NCI-H1092 treated with DMSO at 0.1 percent for 48 hours (cell line): ENCODE measurements at places on chromosomes 1 and 21.
A peak's percentile ranks its signal among the peaks of the same experiment; 100 is the strongest.

- DNase-seq: no peak
These were observed 691 bp upstream of the GBP5 start for GRCh38 chr1:89273324-89273778.

DNA sequence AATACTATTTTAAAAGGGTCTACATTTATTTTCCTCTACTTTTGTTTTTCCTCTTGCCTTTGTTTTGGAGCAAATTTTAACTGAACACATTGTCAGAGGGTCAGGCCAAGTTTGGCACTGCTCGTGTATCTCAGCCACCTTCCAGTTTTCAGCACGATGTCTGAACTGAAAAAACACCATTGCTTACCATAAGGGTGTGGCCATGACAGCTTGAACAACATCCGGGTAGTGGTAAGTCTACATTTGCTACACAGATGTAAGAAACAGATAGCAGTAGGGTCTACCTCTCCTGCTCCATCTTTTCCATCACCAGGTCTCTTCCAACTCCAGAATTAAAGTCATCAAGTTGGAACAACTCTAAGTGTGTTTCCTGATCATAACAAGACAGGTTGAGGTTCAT lies 4.2 kb downstream of the HIVEP3 start:
- no peak for DNase-seq

DNA sequence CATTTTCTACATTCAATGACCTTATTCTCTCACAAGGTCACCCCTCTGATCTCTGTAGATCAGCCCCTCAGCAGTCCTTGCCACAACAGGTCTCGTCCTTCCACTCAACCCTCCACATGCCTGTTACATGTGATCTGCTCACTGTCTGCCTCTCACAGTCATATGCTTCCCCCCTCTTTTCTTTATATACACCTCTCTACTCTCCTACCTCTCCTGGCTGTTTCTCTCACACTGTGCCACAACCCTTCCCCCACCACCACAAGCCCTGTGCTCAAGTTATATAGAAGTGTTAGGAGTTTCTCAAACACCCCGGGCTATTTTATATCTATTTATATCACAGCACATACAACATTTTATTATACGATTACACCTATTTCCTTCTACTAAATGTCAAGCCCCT lies 12.6 kb downstream of the B3GALNT2 start:
- DNase-seq: no peak

DNA sequence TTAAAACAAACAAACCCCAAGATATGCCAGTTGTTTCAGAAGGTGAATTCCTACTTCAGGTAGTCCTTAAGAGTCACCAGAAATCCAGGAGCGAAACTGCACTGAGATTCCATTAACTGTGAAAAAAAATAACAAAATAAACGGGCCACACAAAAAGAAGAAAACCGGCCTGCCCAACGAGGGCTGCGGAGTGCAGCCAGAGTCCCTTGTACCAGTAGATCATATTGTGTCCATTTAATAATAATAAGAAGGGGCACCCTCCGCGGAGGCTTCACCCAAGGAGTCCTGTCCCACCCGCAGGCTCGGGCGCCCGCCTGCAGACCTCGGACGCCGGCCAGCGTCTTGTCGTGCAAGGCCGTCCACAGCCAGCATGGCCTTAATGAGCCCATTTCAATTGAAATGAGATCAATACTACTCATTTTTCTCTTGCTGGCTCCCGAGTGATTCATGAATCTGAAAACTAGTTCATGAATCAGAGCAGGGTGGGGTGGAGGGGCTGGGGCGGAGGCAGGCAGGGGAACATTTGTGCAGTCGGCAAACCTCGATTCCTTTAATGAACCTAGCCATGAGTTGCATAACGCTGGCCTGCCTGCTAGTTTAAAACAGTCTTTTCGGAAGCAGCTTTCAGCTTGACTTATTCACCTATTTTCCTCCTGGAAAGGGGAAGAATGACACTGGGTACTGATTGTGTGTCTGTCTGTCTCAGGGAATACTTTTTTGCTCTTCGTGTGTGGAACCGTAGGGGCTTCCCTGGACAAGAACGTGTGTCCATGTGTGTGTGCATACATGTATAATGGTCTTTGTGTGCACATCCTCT lies 113.1 kb upstream of the IRF2BP2 start:
- no peak for DNase-seq

GRCh38 chr1:156572663-156573018 lies 276 bp upstream of the IQGAP3 start:
- no peak for DNase-seq

- no peak for DNase-seq
These were observed 12.4 kb upstream of the LRIF1 start for GRCh38 chr1:110976089-110976488.

DNA sequence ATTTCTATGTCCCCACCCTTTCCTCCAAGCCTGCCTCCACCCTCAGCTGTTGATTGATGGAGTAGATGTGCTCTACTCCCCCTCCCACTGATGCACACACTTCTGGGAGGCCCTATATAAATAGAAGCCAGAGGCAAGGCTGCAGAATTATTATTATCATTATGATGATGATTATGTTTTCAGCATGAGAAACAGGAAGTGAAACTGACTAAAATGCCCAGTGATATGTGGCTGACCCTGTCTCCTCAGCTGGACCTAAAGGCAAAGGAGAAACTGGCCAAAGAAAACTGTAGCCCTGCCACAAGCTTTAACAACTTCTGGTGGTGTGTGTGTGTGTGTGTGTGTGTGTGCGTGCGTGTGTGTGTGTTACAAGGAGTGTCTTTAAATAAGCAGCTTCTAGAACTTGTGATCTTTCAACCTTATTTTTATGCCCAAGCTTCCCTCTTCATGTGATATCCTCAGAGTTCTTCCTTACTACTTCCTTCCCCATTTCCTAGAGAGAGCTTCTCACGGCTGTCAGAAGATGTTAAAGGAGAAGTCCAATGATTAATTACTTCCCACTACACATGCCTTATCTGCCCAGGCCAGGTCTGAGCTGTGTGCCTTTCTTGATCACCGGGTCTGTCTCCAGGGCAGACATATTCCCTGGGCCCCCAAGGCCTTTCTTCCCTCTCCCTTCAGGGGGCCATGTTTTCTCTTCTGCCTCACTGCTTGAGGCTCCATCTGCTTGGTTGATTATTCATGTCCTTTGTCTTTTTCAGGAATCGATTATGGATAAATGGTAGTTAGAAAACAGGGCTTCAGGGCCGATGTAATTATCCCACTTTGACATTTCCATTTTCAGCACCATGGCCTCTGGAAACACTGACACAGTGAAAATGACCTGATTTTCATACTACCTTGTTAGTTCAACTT lies 11.6 kb upstream of the MAPKAPK2 start:
- DNase-seq: no peak

DNA sequence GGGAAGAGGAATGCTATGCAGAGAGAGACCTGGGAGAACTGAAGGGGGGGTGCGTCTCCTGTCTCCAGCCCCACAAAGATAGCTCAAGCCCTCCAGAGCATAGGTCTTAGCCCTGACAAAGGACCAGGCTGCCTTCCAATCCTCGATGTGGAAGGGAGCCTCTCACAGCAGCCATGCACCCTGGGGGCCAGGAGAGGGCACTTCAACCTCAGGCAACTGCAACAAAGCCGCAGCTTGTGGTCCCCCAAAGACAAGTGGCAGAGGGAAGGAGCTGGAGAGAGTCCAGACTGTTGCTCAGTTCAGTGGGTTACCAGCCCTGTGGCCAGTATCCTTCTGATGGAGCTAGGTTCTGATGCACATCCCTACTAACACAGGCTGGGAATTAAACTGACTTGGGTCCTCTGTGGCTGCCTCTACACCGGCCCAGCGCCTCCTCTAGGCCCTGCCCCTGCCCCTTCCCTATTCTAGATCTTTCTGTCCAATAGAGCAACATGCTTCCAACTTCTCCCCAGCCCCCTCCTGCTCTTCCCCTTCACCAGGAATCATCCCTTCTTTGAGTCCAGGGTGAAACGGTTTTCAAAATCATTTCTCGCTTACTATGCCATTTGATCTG lies 100.7 kb upstream of the SPATA6 start:
- DNase-seq: peak; percentile 78

DNA sequence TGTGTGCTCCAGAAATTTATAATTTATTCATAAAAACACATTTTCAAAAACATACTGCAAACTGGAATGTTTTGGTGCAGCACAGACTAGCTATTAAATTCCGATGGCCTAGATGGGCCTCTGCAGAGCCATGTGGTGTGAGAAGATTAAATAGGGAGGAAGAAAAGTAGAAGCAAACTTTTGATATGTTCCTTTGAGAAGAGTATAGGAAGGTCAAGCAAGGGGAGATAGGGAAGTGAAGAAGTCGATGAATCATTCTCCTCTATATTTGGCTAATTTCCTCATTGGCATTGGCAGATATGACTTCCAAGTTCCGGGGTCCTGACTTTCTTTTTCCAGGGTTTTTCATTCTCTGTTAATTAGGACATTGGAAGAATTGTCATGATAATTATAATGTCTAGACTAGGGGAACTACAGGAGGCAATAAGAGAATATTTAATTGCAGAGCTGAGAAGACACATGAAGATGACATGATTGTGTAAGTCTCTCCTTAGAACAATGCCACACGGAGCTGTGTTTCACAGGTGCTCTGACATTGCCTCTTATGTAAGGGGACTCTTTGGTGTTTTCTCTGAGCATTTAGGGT lies 19.3 kb upstream of the ZNF326 start:
- DNase-seq: no peak

DNA sequence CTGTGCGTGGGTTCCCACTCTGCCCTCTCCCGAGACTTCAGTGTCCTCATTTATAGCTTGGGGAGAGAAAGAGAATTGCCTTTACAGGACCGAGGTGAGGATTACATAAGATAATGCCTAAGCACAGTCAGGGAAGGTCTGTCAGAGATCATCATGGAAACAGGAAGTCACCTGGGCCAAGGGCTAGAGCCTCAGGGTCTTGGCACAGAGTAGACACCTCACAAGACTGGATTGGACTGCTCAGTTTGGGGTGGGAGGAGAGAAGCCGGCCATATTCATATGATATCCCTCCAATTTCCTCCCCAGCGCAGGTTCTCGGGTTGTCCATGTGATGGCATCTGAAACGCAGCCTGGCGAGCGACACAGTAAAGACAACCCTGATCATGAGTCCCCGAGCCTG lies 3.8 kb downstream of the CNR2 start:
- no peak for DNase-seq

DNA sequence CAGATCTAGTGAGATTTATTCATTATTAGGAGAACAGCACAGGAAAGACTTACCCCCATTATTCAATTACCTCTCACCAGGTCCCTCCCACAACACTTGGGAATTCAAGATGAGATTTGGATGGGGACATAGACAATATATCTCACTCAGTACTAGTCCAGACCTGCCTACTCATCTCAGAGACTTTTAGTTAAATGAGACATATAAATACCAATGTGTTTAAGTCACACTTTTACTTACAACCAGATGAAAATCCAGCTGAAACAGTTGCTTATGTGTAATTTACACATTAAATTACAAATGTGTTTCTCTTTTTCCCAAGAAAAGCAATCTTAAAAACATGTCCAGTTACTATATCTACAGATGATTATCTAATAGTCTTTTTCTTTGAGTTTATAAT lies 1145.6 kb downstream of the KCNT2 start:
- no peak for DNase-seq

DNA sequence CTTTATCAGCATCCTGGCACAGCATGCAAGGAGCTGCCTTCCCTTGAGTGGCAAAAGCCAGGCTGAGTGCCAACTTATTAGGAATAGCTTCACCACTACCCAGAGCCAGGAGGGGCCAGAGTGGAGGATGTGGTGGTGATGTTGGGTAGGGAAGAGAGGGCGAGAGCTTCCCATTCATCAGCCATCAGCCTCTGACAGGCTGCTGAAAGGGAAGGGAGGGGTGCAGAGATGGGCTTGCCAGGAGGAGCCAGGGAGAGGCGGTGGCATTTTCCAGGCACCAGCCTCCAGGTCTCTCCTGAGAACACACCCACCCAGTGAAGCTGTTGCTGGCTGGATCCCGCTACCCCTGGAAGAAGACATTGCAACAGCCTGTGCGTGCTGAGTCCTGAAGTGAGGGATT lies 168.5 kb downstream of the ACTL8 start:
- peak; percentile 23 for DNase-seq

- no peak for DNase-seq
These were observed 29.1 kb upstream of the KLF17 start for GRCh38 chr1:44089371-44090048.
